ENCODE measurements at places on chromosomes 1 and 21.

- no peak for DNase-seq
Measured at GRCh38 chr1:201778279-201779065, 50.5 kb upstream of the IPO9 start.

DNA sequence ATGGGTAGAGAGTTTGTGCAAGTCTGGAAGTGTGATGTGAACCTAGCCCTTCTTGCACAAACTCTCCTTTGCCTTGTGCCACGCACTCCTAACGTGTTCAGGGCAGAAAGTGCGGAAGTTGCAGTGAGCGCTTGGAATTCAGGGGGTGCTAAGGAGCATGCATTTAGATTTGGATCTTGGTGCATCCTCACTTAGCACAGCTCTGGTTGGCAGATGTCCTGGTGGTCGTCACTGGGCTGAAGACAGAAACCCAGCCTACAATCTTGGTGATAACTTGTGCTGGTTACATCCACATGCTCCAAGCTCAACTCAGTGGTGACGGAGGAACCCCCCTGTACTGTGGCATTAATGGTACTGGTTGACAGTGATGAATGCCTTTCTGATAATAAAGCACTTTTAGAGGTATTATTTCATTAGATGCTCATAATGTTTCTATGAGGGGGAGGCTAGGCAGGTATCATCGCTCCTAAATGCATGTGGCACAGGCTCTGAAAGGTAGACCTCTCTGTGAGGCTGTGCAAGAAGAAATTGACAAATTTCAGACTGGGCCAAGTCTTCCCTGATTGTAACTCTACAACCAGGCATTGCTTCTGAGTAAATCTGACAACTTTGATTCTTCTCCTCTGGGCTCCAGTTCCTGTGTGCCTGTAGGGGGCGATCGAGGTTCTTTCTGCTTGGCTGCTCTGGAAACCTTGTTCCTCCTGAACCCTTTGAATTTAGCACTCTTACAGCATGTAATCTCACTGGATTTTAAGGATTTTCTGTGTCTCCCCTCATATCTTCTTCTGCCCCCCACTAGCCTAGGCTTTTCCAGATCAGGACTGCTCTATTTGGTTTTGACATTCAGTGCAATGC is 40.6 kb downstream of the MAPKAPK2 start:
- peak; percentile 54 for DNase-seq

GRCh38 chr21:39616211-39616772 is 3.6 kb downstream of the B3GALT5 start:
- DNase-seq: no peak

DNA sequence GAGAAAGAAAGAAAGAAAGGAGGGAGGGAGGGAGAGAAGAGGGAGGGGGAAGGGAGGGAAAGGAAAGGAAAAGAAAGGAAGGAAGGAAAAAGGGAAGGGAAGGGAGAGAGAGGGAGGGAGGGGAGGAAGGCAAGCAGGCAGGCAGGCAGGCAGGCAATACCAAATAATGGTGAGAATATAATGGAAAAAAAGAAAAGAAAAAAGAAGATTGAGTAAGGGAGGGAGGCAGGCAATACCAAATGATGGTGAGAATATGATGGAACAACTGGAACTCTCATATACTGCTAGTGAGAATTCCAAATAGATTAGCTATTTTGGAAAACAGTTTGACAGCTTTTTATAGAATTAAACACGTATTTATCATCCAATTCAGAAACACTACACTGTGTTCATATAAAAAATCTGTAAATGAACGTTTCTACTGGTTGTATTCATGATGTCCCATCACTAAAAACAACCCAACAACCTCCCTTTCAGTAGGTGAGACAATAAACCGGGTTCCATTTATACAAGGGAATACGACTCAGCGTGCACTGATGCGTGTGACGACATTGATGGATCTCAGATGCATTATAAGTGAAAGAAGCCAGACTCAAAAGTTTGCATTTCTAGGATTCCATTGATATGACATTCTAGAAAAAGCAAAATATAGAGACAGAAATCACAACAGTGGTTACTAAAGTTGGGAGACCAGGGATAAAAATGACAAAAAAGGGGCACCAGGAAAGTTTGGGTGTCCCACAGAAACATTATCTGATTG is 226.4 kb downstream of the DSCAM start:
- DNase-seq: no peak
